Endothelial cell (in vitro differentiated cells): ENCODE measurements at places on chromosomes 3 and 15.

- H3K36me3 ChIP-seq = no peaks in the 10 kb centered on the region
- DNase-seq = no peak
- H3K4me1 ChIP-seq = no peaks in the 10 kb centered on the region
- no peak overlapping the region for H3K4me3 ChIP-seq
These were observed 160.2 kb upstream of the MANF start for GRCh38 chr3:51224843-51225242.

- no peak for DNase-seq
- no peaks in the 10 kb centered on the region for H3K27me3 ChIP-seq
- no peaks in the 10 kb centered on the region for H3K4me1 ChIP-seq
- H3K36me3 ChIP-seq = no peaks in the 10 kb centered on the region
- no peak overlapping the region for H3K27ac ChIP-seq
These were observed 767.1 kb downstream of the NTRK3 start for GRCh38 chr15:87489456-87489855.

- peaks cover 19% of the 10 kb centered on the region for H3K4me1 ChIP-seq
- H3K27me3 ChIP-seq = peaks cover 9% of the 10 kb centered on the region
These were observed 130.4 kb upstream of the SMAD3 start for GRCh38 chr15:66934868-66935520.

DNA sequence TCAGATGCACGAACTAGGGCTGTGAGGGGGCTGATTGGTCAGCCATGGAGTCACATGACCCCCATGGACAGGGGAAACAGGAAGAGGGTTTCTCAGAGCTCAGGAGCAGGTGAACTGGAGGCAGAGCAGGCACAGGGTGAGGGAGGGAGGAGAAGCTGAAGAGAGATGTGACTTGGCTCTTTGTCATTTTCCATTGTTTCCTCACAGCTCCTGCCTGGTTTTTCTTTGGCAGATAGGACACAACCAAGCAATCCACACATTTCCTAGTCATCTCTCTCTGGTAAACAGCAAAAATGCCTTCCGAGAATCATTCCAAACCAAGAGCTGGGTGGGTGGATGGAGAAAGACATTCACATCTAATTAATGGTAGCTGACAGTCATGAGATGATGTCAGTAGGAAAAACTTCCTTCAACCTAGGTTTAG lies 43.4 kb upstream of the LMCD1 start:
- H3K27me3 ChIP-seq = no peaks in the 10 kb centered on the region
- no peaks in the 10 kb centered on the region for H3K36me3 ChIP-seq
- peaks cover 2% of the 10 kb centered on the region for H3K4me1 ChIP-seq
- H3K4me3 ChIP-seq = no peak overlapping the region
- no peak overlapping the region for H3K27ac ChIP-seq
- DNase-seq = no peak

- peaks cover 2% of the 10 kb centered on the region for H3K4me1 ChIP-seq
- peaks cover 5% of the 10 kb centered on the region for H3K27me3 ChIP-seq
- DNase-seq = no peak
- no peak overlapping the region for H3K27ac ChIP-seq
These were observed 94.8 kb downstream of the ABHD5 start for GRCh38 chr3:43785551-43785950.

GRCh38 chr3:37542772-37543449 lies 318.8 kb upstream of the CTDSPL start:
- peak overlapping the region; percentile 68 for H3K4me3 ChIP-seq
- H3K36me3 ChIP-seq = peaks cover 71% of the 10 kb centered on the region
- no peak overlapping the region for H3K27ac ChIP-seq
- peaks cover 45% of the 10 kb centered on the region for H3K4me1 ChIP-seq
- DNase-seq = no peak

GRCh38 chr3:194471863-194472262 lies 14.9 kb downstream of the ATP13A3 start:
- no peaks in the 10 kb centered on the region for H3K36me3 ChIP-seq
- no peaks in the 10 kb centered on the region for H3K27me3 ChIP-seq
- no peak overlapping the region for H3K27ac ChIP-seq
- H3K4me3 ChIP-seq = no peak overlapping the region
- no peak for DNase-seq

- H3K27ac ChIP-seq = no peak overlapping the region
- H3K36me3 ChIP-seq = no peaks in the 10 kb centered on the region
- peaks cover 48% of the 10 kb centered on the region for H3K4me1 ChIP-seq
- H3K27me3 ChIP-seq = peaks cover 2% of the 10 kb centered on the region
These were observed 156.6 kb downstream of the MECOM start for GRCh38 chr3:169506956-169507355.

- H3K27ac ChIP-seq = peak overlapping the region; percentile 50
- H3K4me1 ChIP-seq = peaks cover 36% of the 10 kb centered on the region
- no peak for DNase-seq
- peaks cover 15% of the 10 kb centered on the region for H3K27me3 ChIP-seq
- H3K4me3 ChIP-seq = peak overlapping the region; percentile 97
- H3K36me3 ChIP-seq = peaks cover 16% of the 10 kb centered on the region
These were observed 2.8 kb downstream of the HES1 start for GRCh38 chr3:194138732-194139070.

GRCh38 chr3:152400887-152401286 lies 132.2 kb downstream of the MBNL1 start:
- H3K36me3 ChIP-seq = peaks cover 4% of the 10 kb centered on the region
- peaks cover 6% of the 10 kb centered on the region for H3K27me3 ChIP-seq
- H3K4me3 ChIP-seq = no peak overlapping the region
- H3K27ac ChIP-seq = no peak overlapping the region

DNA sequence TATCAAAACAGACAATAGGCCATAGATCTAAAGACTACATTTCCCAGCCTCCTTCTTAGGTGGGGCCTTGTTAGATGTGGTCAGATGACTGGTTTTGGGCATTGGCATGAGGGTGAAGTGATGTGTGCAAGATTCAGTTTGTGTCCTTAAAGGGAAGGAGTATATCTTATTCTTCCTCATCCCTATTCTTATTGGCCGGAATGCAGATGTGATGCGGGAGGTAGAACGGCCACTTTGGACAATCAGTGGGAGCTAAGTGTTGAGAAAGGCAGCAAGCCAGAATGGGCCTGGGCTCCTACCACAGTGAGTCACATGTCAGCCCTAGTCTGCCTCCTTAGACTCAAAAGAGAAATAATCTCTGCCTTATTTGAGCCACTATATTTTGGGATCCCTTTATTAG lies 89.8 kb upstream of the MEX3B start:
- no peaks in the 10 kb centered on the region for H3K27me3 ChIP-seq
- H3K27ac ChIP-seq = no peak overlapping the region
- peaks cover 9% of the 10 kb centered on the region for H3K4me1 ChIP-seq

GRCh38 chr15:77657634-77658238 lies 25.0 kb upstream of the LINGO1 start:
- H3K27ac ChIP-seq = no peak overlapping the region
- H3K27me3 ChIP-seq = peaks cover 11% of the 10 kb centered on the region
- H3K4me1 ChIP-seq = no peaks in the 10 kb centered on the region

GRCh38 chr3:179432451-179432850 lies 18.8 kb downstream of the GNB4 start:
- peaks cover 40% of the 10 kb centered on the region for H3K4me1 ChIP-seq
- no peak for DNase-seq

DNA sequence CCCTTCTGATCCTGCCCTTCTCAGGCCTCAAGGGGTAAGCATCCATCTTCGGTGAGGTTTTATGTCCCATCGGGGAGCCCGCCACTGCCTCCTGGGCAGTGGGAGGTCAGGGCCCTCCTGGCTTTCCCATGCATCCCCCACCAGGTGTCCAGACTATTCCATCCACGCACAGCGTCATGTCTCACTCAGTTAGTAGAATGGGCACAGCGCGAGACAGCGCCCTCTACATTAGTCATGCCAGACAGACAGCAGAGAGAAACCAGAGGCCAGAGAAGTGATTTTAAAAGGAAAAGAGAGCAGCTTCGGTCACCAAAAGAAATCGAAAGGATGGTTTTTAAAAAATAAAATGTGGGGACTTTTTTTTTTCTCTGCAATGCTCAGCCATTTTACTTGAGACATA lies 49.8 kb downstream of the ZDHHC3 start:
- peaks cover 8% of the 10 kb centered on the region for H3K27me3 ChIP-seq
- H3K27ac ChIP-seq = no peak overlapping the region

GRCh38 chr15:74795966-74796625 lies 14.2 kb downstream of the CSK start:
- no peak for DNase-seq
- H3K4me1 ChIP-seq = peaks cover 7% of the 10 kb centered on the region
- peak overlapping the region; percentile 6 for H3K4me3 ChIP-seq
- peaks cover 4% of the 10 kb centered on the region for H3K27me3 ChIP-seq
- H3K27ac ChIP-seq = no peak overlapping the region

- no peaks in the 10 kb centered on the region for H3K36me3 ChIP-seq
- no peak overlapping the region for H3K27ac ChIP-seq
- no peak for DNase-seq
- H3K27me3 ChIP-seq = peaks cover 8% of the 10 kb centered on the region
- H3K4me1 ChIP-seq = no peaks in the 10 kb centered on the region
These were observed 13.8 kb upstream of the SNRPA1 start for GRCh38 chr15:101308604-101309435.
